Activated T-helper 2 cell treated with anti-CD3 and anti-CD28 coated beads, Interferon-gamma antibody, Interleukin-2, Interleukin-4, amounts not matched to agents 10 μg/mL and 5 μg/mL and 100 μg/mL, durations not matched to agents 14 hours and 24 hours and 36 hours (primary cell): ENCODE measurements at places on chromosomes 11 and 22. TPM values are rescaled to one million over a fixed set of nuclear protein-coding genes. Genes with fewer than 3 reads are reported as not detected.
A peak's percentile ranks its signal among the peaks of the same experiment; 100 is the strongest.

The OR52N4 gene
- not detected in 2 replicates for total RNA-seq

- DNase-seq: no peak
Observed at GRCh38 chr11:26946257-26946716, 47.6 kb upstream of the FIBIN start.

DNA sequence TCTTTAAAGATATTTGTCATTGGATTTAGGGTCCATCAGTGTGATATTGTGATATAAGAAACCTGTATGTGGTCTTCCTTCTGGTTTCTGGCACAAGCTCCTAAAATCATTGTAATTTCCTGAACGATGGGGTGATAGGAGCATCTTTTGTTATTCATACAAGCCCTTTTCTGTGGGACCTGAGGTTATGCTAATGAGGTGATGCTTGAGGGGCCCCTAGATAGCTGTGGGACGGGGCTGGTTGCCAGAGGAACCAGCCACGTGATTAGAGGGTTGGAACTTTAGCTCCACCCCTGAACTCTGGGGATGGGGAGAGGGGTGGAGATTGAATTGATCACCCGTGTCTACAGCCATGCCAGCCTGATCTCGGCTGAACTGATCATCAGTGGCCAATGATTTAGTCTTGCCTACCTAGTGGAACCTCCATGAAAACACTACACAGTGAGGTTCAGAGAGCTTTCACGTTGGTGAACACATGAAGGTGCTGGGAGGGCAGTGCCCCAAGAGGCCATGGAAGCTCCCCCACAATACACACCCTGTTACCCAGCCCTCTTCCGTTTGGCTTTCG, 62.8 kb downstream of the BCR start:
- DNase-seq: peak; percentile 66

The TBX1 gene
- 0.09 and 0.32 TPM in 2 replicates for total RNA-seq

DNA sequence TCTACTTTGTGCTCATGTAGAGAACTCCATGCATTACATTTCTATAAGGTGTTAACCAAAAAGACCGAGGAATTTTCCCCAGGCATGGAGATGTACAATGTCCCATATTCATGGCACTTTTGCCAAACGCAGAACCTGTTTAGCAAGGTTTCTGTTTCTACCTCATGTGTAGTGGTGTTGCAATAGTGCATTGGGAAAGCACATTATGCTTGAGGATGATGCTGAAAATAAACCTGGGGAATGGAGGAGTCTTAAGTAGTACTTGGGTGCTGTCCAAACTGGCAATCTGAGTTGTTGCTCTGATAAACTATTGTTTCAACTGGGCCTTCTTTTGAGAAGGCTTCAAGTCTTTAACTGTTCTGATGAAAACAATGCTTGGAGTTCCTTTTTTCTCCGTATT, 11.5 kb upstream of the MUC15 start:
- no peak for DNase-seq

GRCh38 chr22:48313175-48313830, 1514.4 kb downstream of the BRD1 start:
- no peak for DNase-seq

DNA sequence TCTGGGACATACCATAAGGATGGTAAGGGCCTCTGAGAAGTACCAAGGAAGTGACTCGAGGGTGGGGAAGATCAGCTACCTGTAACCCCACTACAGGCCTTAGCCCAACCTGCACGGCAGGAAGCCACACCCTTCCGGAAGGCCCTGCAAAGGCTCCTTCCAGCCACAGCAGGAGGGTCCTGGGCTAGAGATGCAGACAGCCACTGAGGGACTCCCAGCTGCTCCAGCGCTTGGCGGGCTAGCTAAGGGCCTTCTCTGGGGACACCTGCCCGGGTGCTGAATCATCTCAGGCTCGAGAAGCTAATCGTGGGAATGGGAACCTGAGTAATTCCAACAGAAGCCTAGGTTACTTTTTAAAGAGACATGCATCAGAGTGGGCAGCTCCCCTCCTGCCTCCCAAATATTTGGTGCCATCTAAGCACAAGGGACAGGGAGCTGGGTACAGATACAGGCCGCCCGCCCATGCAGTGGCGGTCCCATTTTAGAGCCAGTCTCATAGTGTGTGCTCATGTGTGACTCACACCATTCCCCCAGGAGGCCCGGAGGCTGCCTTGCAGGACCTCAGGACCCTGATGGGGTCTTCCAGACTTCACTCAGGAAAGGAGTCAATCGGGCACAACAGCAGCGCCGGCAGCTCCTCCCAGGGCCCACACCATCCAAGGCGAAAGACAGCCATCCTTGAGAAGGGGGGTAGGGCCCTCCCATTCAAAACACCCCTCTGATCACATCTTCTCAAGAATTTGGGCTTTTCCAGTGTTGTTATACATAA, 8.0 kb downstream of the MYH9 start:
- peak; percentile 56 for DNase-seq
